ENCODE measurements at places on chromosomes 12 and 14. TPM values are rescaled to one million over a fixed set of nuclear protein-coding genes. Genes with fewer than 3 reads are reported as not detected.

GRCh38 chr12:69112616-69113015 lies 126.8 kb upstream of the CPSF6 start:
- no peak for DNase-seq

DNA sequence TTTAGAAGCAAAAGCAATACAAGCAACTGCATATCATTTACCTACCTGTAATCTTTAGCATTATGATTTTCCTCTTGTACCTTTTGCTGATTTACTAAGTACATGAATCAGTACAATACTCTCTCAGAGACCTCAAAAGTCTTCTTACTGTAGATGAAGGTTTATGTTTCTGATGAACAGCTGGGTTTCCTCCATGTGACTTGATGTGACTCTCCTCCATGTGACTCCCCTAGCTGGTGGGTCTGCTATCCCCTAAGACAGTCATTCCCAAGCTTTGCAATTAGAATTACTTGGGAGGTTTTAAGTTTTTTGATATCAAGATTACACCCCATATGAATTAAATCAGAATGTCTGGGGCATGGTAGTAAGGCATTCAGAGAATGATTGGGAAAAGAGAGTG lies 32.0 kb upstream of the ABCC9 start:
- DNase-seq, result no peak

- DNase-seq, result no peak
Observed at GRCh38 chr14:29163109-29163508, 396.5 kb downstream of the FOXG1 start.

Gene RERG
- total RNA-seq, result not detected

Gene PLEKHG7
- total RNA-seq, result not detected

- no peak for DNase-seq
Observed at GRCh38 chr12:47419497-47419896, 286.3 kb downstream of the RPAP3 start.

- no peak for DNase-seq
Observed at GRCh38 chr14:92952481-92953298, 29.7 kb downstream of the CHGA start.

Gene TGM1
- total RNA-seq, result 7.9 TPM

- DNase-seq, result no peak
Observed at GRCh38 chr12:72610342-72610741, 338.2 kb downstream of the TRHDE start.

All from activated naive CD4-positive, alpha-beta T cell treated with anti-CD3 and anti-CD28 coated beads, Interleukin-2, amount 50 U/mL, for 72 hours (primary cell).